ENCODE measurements at places on chromosomes 7 and 10. TPM values are rescaled to one million over a fixed set of nuclear protein-coding genes. Genes with fewer than 3 reads are reported as not detected.

Gene ABCA13
- not detected for total RNA-seq

Gene ZNF862
- total RNA-seq = 6.2 TPM

Gene UPK3BL2
- total RNA-seq = 3.7 TPM

Gene STK31
- total RNA-seq = not detected

Gene FBH1
- 79.2 TPM for total RNA-seq

Gene ZC3HAV1
- total RNA-seq = 37.8 TPM

Gene CREB3L2
- 23.1 TPM for total RNA-seq

Gene THSD7A
- total RNA-seq = under 0.01 TPM

Gene TAS2R4
- 1.5 TPM for total RNA-seq

Gene MYO1G
- total RNA-seq = under 0.01 TPM

Gene PPP1R9A
- 0.39 TPM for total RNA-seq

Gene C10orf143
- 0.39 TPM for total RNA-seq

Gene PNLIPRP2
- not detected for total RNA-seq

Gene SORCS1
- not detected for total RNA-seq

Gene ABCB8
- total RNA-seq = 48.9 TPM
